Skeletal muscle cell (primary cell): ENCODE measurements at places on chromosomes 2 and 18.
A peak's percentile ranks its signal among the peaks of the same experiment; 100 is the strongest.

- DNase-seq, result no peak
Measured at GRCh38 chr2:178632729-178633128, 152.5 kb downstream of the PLEKHA3 start.

DNA sequence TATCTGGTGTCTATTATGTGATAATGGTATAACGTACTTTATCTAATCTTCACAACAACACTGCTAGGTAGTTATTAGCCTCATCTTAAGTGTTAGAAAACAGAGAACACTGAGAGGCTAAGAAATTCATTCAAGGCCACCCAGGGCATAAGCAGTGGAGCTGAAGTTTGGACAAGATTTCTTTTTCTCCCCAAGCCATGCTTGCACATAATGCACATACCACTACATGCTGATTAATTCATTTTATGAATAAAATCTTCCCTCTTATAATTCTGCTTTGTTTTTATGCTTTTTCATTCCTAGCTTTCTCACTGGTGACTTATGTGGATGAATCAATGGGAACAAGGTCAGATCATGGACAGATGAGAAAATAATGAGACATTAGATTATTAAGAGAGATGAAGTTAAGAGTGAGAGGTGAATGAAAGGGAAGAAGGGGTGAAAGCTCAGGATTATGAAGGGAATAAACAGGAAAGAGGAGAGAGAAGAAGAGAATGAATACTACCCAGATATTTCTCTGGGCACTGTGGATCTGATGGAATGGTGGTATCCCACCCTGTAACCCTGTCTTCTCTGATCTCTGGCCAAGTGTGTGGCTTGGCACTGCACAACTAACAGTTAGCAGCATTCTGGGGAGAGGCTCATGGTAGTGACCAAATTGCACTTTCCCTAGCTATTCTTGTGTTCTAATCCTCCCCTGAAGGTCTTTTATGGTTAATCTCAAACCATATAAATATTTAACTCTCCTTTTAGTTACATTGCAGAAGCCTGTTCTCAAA, 17.7 kb upstream of the GALNT3 start:
- DNase-seq, result no peak

DNA sequence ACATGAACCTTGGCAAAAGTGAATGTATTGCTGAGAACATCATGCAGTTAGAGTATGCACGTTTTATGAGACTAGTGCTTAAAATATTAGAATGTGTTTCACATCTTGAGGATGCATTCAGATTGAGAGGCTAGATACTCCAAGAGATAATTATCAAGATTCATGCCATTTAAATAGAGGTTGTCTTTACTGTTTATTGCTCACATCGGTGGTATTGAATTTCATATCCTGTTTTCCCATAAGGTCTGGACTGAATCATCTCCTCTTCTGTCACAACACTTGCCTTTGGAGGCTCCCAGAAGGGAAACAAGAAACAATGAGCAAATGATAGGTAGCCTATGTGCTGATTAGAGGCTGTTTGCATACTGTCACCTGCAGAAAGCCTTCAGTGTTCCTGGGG, 83.8 kb downstream of the CLHC1 start:
- peak; percentile 64 for DNase-seq

- DNase-seq, result no peak
Measured at GRCh38 chr2:100938031-100939026, 63.8 kb upstream of the RPL31 start.

GRCh38 chr2:218262631-218263586, 2.1 kb downstream of the GPBAR1 start:
- no peak for DNase-seq
